Nephron progenitor cell (in vitro differentiated cells): ENCODE measurements at places on chromosomes 2 and 18.
A peak's percentile ranks its signal among the peaks of the same experiment; 100 is the strongest.

GRCh38 chr2:39492095-39492590 lies 55.1 kb upstream of the MAP4K3 start:
- no peak for DNase-seq

GRCh38 chr18:28504066-28504465 lies 327.1 kb upstream of the CDH2 start:
- no peak for DNase-seq

GRCh38 chr2:179793238-179793637 lies 68.2 kb downstream of the ZNF385B start:
- DNase-seq: no peak

- DNase-seq: no peak
Measured at GRCh38 chr2:201279079-201279478, 18.7 kb downstream of the CASP8 start.

DNA sequence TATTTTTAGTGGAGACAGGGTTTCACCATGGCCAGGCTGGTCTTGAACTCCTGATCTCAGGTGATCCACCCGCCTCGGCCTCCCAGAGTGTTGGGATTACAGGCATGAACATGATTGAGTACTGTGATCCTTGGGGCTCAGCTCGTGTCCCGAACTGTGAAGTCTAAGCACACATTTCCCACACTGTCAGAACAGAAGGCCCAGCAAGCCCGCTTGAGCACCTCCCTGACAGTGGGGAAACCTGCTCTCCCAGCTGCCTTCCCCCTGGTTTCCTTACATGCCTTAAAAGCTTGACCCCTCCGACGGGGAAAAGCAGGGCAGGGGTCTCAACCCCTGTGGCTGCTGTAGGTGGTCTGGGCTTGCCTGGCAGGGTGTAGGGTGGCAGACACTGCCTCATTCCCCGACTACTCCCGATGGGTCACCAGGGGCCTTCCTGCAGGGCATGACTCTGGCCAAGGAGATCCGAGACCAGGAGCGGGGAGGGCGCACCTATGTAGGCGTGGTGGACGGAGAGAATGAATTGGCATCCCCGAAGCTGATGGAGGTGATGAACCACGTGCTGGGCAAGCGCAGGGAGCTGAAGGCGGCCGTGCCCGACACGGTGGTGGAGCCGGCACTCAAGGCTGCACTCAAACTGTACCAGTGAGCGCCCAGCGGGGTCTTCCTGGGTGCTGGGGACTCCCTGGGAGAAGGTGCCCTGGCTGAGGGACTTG lies 10.1 kb downstream of the VIL1 start:
- no peak for DNase-seq

DNA sequence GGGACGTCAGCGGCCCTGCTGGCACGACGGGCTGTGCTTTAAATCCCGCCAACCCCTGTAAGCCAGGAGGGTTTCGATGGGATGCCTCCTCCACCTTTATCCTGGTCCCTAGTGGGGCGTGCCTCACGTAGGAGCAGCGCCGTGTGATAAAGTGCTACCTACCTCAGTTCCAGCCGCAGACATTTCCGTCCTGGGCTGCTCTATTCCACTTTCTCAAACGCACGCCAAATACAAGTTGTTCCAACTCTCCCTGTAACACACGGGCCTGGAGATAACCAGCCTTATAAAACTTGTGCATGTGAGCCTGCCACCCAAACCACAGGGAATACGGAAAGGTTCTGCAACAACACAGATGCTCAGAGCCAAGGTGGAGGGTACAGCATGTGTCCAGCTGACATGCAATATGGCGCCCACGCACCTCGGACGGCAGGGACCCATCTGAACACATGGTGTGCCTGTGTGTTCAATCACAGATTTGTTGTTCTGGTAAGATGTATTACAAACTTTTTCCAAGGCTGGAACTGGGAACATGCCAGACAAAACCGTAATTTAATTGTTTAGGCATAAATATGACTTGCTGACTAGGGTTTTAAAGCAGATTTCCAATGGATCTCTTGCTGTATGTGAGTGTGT lies 47.7 kb downstream of the ZNF516 start:
- DNase-seq: no peak

- DNase-seq: no peak
Measured at GRCh38 chr18:63238693-63239075, 80.9 kb downstream of the BCL2 start.

DNA sequence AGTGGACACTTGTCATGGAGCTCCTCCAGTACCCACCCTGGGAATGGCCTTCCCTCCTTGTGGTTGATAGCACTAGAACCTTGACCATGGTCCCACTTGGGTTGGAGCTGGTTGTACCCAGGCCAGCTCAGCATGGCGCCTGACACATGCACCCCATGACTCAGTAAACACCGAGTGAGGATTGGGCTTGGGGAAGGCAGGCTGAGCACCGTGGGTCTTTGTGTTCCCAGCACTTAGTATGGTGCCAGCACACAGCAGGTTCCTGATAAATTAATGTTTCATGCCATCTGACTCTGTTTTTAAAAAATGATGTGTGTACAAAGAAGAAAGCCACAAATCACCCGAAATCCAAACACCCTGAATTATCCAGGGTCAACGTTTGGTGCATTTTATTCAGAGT lies 69.8 kb downstream of the CIB4 start:
- no peak for DNase-seq

DNA sequence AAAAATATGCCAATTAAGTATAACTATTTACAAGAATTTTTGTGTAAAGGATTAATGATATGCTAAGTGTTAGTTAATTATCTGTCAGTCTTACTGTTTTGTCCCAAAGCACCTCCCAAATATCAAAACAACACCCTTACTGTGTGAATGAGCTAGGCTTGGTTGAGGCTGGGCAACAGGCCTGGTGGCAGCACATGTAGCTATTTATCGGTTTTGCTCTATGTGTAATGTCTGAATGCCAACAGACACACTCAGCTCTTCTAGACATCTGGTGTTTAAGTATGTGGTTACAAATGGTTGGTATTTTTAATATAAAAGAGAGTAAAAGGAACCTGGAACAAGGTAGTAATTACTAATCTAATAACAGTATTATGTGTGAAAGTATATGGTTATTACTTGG lies 175.3 kb downstream of the RAB3GAP1 start:
- DNase-seq: no peak

DNA sequence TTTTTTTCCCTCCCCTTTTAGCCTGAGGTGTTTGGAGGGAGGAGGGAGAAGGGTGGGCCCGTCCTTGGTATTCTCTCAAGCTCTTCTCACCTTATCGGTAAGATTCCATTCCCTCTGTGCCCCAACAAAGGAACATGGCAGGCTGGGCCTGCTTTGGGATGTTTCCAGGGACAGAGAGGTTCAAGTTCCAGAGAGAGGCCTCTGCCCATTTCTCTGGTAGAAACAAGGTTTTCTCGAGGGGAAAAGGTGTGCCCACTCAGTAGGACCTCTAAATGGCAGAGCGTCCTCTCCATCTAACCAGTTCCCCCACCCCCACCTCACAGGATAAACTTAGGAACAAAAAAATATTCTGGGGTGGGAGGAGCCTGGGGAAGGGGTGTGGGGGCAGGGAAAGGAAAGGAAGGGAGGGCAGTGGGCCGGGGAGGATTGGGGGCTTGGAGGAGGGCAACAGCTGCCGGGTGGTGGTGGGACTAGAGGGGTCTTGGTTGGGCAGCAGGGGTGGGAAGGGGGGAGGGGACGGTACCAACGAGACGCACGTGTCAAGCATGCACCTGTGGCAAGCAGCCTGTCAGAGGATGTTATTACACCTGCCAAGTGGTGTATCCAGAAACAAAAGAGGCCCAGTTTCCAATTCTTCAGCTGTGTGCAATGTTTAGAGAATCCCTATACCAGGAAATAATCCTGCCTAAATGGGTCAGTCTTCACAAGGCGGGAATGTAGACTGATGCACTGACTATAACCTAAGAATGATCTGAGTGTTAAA lies 2.1 kb downstream of the PCBP1 start:
- peak; percentile 21 for DNase-seq

DNA sequence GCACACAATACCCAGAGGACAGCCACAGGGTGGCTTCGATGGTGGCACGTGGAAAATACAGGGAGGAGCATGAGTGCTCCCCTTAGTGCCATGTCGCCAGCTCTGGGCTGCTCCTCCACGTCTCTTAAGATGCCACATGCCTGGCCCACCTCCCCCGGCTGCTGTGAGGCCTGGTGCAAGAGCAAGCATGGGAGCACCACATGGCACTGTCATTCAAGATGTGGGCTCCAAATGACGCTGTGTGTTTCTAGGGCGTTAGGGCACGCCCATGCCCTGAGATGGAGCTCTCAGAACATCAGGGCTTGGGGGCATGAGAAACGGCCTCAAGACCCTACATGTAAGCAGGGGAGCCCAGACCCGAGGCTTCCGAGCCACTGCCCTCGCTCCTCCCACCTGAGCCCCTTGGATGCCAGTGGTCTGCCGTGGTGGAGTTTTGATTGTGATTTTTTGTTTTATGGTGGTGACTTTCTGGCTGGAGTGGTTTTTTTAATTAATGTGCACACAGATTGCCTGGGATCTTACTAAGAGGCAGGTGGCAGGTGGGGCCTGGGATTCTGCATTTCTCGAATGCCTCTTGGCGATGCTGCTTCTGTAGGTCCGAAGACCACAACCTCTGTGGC lies 239.3 kb downstream of the GBX2 start:
- DNase-seq: no peak

GRCh38 chr2:150802635-150803034 lies 315.2 kb upstream of the RND3 start:
- no peak for DNase-seq

DNA sequence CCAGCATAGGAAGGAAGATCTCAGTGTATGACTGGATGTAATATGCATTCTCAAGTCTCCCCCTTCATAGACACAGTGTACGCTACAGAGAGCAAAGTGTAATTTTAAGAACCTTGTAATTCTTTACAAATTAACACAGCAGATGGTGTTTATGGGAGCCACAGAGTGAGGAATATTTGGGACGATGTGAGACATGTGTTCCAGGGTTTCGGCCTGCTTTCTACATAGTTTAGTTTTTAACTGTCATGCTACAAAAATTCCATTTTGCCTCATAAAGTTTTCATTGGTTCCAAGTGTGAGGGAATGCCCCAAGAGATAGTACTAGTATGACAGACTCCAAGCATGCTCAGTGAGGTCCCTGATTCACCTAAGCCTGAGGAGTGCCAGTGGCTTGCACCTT lies 76.2 kb upstream of the LRRTM1 start:
- no peak for DNase-seq

DNA sequence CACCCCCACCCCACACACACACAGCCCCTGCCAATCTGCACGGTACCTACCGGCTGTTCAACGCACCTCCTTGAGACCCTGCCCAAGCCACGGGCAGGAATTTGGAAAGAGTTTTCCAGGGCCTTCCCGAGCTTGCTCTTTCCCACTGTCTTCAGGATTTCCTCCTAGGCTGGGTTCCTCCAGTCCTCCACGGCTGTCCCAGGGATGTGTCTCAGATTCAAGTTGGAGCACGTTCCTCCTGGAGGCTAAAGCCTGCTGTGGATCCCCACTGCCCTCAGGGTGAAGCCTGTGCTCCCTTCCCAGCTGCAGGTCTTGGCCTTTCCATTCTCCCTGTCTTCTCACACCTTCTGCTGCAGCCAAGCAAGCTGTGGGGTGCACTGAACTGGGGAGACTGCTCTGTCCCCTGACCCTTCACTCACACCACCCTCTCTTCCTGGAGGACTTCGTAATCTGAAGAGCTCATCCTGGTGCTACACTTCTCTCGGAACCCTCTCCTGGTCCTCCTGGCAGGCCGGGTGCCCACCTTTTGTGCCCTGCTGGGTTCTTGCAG lies 54.9 kb upstream of the HS6ST1 start:
- no peak for DNase-seq

- DNase-seq: no peak
Measured at GRCh38 chr18:75173125-75173432, 35.9 kb downstream of the PTGR3 start.

GRCh38 chr18:77000527-77000926 lies 132.1 kb downstream of the MBP start:
- peak; percentile 68 for DNase-seq

GRCh38 chr2:238105506-238106338 lies 5.6 kb downstream of the ESPNL start:
- DNase-seq: no peak

- peak; percentile 51 for DNase-seq
Measured at GRCh38 chr2:219551441-219552381, 7.9 kb downstream of the TMEM198 start.

GRCh38 chr2:48589170-48589767 lies 28.4 kb upstream of the GTF2A1L start:
- peak; percentile 37 for DNase-seq

GRCh38 chr2:72570413-72570812 lies 255.4 kb downstream of the EXOC6B start:
- no peak for DNase-seq

- DNase-seq: no peak
Measured at GRCh38 chr2:66324909-66325528, 109.9 kb upstream of the MEIS1 start.

GRCh38 chr2:219462349-219462748 lies 27.7 kb downstream of the SPEG start:
- DNase-seq: no peak

DNA sequence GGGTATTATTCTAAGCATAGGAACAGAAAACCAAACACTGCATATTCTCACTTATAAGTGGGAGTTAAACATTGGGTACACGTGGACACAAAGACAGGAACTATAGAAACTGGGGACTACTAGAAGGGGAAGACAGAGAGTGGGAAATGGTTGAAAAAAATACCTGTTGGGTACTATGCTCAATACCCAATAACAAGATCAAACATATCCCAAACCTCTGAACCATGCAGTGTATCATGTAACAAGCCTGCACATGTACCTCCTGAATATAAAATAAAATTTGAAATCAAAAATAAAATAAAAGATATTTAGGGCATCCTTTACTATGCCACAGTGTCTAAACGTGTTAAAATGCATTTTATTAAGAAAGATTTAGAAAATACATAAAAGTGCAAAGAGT lies 221.0 kb upstream of the TFPI start:
- DNase-seq: no peak

DNA sequence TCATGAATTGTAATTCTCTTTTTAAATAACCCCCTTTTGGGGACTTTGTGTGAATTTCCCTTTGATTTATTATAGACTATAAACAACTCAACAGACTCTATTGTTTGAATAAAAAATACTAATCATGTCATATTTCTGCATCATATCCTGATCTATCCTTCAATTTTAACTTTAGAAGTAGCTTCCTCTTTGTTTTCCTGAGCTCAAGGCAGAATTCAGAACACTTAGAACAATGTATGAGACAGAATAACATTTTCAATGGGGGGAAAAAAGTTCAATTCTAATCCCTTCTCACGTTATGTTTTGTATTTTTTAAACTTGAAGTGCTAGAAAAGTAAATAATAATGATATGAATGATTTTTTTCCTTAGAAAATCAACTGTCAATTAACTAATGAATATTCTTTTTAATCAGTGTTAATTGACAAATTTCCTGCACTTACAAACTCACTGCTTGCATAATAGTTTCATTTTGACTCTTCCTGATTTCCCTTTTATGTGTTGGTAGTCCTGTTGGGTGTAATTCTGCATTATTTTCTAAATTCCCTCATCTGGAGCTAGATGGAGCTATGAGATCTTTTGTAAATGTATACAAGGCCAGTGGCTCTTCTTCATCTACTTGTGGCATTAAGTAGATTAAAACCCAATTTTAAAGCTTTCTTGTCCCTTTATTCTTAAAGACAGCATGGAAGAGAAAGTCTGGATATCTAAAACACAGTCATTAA lies 326.1 kb downstream of the PARD3B start:
- no peak for DNase-seq
